ENCODE measurements at places on chromosomes 6 and 20.
A peak's percentile ranks its signal among the peaks of the same experiment; 100 is the strongest.

DNA sequence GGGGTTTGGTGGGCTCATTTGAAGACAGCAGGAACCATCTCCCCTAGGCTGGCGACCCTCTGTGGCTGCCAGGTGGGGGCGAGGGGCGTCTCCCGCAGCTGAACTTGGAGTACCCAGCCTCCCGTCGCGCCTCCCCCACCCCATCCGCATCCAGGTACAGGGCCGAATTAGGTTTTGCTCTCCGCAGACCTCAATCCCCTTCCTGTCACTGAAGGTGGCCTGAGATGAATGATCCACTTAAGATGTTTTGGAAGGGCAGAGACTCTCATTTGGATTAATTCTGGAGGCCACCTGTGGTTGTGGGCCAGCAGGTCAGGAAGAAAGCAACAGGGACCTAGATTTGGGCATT is 493 bp downstream of the CD83 start:
- no peak for DNase-seq

DNA sequence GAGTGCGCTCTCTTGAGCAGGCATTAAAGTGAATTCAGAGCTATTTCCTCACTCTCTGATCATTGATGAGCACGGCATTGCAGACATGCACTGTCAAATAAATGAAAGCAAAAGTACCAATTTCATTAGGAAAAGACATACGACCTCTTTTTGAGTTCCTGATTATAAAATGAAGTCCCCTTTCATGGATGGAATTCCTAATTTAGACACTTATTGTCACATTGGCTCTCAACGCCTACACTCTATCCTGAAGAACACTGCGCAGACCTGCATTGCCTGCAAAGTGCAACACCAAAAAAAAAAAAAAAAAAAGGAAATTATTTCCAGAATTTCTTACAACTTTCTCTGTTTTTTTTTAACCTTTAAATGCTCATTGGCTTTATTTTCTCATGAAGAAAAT is 1.6 kb downstream of the ADGRB3 start:
- no peak for DNase-seq

GRCh38 chr20:11128220-11128718 is 454.5 kb upstream of the JAG1 start:
- no peak for DNase-seq

- DNase-seq, result no peak
Measured at GRCh38 chr6:94377835-94378234, 958.5 kb upstream of the EPHA7 start.

DNA sequence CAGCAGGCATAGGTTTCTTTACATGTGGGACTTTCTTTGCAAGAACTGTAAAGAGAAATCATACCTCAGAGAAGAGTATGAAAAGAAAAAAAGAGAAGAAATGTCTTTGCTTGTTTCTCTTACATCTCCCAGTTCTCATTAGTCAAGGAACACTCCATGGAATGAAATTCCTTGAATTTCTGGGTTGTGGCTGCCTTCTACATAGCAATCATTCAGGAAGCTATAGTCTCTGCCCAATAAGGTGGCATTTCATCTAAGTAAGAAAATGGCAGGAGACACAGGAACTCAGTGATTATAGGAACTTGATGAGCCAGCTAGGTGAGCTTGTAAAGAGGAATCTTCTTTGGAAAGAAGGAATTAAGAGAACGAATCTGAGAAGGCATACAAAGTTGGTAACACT is 197.0 kb upstream of the FKBP1C start:
- DNase-seq, result no peak

DNA sequence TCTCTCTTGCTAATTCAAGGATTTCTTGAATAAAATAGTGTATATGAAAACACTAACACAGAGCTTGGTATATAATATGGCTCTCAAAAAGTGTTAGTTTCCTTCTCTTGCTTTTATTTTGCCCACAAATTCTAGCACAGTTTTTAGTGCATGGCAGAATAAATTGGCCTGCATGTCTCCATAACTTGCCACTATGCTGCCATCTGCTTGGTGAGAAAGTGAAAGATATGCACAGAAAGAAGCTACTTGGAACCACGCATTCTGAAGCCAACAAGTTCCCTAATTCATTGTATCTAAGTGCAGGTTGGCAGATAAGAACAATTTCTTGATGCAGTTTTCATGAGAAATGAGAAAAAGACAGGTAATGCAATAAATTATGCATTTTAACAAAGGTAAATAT is 101.2 kb downstream of the EPHA7 start:
- peak; percentile 23 for DNase-seq

DNA sequence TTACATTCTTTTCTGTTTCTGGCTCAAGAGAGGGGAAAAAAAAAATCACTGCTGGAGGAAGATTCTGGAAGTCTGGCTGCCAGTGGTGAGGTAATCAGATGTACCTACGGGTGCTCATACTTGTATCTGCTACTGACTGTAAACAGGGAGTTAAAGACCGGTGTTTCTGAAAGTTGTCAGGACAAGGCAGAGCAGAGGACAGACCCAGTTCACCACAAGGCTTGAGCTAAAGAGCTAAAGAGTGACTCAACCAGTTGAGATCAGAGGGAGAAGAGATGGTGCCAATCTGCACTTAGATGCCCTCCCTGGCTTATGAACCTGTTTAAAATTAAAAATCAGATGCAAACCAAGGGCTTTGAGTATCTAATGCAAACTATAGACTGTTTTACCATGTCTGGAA is 55.4 kb downstream of the CEP162 start:
- DNase-seq, result no peak

GRCh38 chr6:110357298-110357663 is 868 bp downstream of the METTL24 start:
- DNase-seq, result no peak

- no peak for DNase-seq
Measured at GRCh38 chr20:58096880-58097423, 131.5 kb downstream of the ANKRD60 start.

- DNase-seq, result no peak
Measured at GRCh38 chr20:38815446-38815845, 9.9 kb downstream of the PPP1R16B start.

DNA sequence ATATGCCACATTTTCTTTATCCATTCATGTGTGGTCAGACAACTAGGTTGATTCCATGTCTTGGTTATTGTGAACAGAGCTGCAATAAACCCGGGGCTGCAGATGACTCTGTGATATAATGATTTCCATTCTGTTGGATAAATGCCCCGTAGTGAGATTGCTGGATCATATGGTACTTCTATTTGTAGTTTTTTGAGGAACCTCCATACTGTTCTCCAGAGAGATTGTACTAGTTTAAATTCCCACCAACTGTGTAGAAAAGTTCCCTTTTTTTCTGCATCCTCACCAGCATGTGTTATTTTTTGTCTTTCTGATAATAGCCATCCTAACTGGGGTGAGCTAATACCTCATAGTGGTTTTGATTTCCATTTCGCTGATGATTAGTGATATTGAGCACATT is 62.2 kb upstream of the MAP3K4 start:
- DNase-seq, result no peak

DNA sequence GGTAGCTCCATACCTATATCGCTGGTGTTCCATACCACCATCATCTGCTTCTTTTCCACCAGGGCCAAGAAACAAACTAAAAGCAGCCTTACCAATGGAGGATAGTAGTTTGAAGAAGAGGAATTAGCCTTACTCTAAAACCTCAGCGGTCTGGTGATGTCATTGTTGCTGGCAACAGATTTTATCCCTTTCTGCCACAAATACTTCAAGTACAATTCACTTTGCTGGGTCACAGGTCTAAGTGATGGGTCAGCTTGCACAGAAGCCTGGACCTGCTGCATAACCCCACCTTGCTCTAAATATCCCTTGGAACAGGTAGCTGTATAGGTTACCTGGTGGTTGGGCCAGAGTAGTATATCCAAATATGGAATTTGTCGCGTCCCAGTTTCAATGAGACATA is 53.2 kb upstream of the THEMIS start:
- DNase-seq, result no peak

- DNase-seq, result no peak
Measured at GRCh38 chr20:19812056-19812455, 54.0 kb downstream of the RIN2 start.

DNA sequence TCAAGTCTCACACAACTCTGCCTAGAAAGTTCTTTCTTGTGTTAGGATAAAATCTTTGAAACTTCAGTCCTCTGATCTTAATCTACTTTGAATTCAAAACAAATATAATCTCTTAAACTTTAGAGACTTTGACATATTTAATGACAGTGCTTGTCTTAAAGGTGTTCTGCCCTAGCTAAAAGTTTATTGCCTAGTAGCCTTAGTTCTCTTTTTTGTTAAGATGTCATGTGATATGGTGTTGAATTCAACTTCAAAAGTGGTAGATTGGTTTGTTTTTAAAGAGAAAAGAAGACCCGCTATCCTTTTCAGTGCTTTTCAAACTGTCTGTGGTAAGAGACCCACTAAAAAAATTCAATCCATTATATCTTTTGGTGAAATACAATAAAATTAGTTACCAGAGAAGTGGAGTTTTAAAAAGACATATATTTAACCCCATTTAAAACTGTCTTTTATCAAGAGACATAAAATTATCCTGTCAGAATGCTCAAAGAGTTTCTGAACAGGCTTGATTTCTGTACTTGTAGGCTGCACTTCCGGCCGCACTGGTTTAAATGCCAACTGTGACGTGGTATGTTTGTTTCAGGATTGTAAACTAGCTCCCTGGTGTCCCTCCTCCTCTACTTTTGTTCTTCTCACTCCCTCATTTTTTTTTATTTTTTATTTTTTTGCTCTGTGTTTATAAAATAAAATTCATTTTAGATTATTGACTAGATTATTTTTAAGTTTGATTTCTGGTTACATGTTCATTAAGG is 76.5 kb downstream of the QKI start:
- DNase-seq, result no peak

- DNase-seq, result no peak
Measured at GRCh38 chr6:156851454-156851921, 74.3 kb downstream of the ARID1B start.

DNA sequence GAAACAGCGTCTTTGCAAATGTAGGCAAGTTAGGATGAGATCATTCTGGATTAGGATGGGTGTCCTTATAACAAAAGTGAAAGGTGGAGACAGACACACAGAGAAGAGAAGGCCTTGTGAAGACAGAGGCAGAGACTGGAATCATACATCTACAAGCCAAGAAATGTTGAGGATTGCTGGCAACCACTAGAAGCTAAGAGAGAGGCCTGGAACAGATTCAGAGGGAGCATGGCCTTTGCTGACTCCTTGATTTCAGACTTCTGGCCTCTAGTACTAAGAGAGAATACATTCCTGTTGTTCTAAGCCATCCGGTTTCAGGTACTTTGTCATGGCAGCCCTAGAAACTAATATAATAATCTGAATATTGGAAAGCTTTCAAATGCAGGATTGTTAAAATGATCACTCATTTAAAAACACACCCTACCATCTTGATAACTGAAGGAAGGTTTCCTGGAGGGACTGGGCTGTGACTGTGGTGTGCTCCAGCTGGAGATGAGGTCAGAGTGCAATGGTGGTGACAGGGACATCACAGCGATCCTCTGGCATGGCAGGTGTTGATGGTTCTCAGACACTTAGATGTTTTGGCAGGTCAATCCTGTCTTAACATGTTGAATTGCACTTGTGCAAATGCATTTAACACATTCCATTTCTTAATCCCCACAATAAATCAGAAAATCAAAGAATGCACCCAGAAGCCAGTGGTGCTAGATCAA is 25.1 kb downstream of the CD83 start:
- no peak for DNase-seq

DNA sequence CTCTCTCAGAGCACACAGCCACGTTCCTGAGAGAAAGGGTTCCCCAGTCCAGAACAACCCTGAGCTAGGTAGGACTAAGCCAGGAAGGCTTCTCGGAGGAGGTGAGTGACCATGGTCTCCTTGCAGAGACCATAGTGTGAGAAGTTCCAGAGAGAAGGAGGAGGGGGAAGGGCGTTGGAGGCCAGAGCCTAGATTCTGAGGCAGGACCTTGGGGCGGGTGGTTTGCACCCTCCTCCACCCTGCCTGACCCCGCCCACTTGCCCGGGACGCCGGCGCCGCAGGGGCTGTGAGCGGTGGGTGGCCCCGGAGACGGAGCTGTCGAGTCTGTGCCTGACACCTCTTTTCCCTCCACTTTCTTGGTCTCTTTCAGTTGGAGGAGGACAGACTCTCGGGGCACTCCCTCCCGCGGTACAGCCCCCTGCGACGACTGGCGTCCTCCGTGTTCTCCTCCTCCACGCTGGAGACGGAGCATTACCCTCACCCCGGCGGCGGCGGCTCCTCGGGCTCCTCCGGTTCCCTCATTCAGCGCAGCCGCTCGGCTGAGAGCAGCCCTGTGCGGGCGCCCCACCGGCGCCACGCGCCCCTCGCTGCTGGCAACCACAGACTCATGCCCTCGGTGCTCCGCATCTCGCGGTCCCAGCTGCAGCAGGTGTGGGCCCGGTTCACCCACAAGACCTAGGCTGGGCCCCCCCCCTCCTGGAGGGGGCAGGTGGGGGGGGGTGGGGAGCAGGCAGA is 26.2 kb downstream of the TTBK1 start:
- no peak for DNase-seq

- no peak for DNase-seq
Measured at GRCh38 chr20:45138561-45139300, 14.5 kb upstream of the WFDC12 start.

DNA sequence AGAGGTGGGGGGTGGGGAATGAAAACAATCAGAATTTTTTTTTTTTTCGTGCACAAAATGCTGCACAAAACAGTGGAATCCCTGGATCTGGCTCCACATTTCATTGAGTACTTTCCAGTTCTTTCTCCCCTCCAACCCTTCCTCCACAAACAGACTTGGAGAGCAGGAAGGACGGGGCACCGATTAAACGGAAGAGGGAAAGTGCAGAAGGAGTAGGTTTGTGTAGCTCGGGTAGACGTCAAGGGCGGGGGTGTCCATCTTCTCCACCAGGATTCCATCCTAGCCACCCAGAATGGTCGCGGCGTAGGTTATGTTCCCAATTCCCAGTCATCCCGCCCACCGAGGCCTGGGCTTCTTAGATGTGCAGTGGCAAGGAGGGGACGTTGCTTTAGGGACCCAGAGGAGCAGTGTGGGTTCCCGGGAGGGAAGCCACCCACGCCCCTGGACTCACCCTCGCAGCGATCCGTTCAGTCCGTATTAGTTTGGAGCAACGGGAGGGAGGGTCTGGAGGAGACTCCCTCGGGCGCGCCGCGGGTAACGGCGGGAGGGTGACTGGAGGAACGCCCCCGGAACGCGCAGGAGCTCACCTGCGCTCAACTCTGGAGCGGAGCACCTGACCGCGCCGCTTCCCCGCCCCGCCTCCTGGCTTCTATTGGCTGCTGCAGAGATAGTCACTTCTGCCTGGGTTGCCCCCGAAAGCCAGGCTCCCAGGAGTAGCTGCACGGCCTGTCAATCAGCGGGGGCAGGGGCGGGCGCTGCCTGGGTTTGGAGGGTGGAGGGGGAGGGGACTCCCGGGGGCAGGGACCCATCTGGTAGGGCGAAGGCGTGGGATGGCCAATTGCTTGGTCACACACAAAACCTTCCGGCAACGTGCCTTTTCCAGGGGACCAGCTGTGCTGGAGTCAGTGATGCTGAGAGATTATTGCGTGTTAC is at the start of gene ENPP5:
ENPP5 (minus strand) TSS at position 624 of the 933 bp plus-strand sequence. CDS start 2,718 bp downstream, outside the sequence.
- DNase-seq, result peak; percentile 84

GRCh38 chr6:11224966-11225463 is 7.5 kb downstream of the NEDD9 start:
- DNase-seq, result no peak

Measured in hippocampal formation (tissue), 2 donors.